A549 treated with Hydrocortisone at 1 μM for 4 hours (cell line): ENCODE measurements at places on chromosomes 6 and 20. TPM values are rescaled to one million over a fixed set of nuclear protein-coding genes. Genes with fewer than 3 reads are reported as not detected.

The TBCC gene
- 16.1 to 17.2 TPM (median 16.9 TPM) in 5 replicates for total RNA-seq

The TPBG gene
- total RNA-seq, result 32.4 to 36.0 TPM (median 35.5 TPM) in 5 replicates

The LY6G6D gene
- total RNA-seq, result not detected in 5 replicates

The NEURL2 gene
- 0.72 to 1.2 TPM (median 0.95 TPM) in 5 replicates for total RNA-seq

The TNNC2 gene
- total RNA-seq, result 0.13 to 0.28 TPM (median 0.23 TPM) in 4 of 5 replicates, not detected in the other

The SLC35B2 gene
- total RNA-seq, result 57.5 to 65.5 TPM (median 63.5 TPM) in 5 replicates

The MMP24 gene
- total RNA-seq, result 29.2 to 32.4 TPM (median 29.6 TPM) in 5 replicates

The SUMO4 gene
- not detected in 5 replicates for total RNA-seq

The PERP gene
- 72.2 to 78.3 TPM (median 77.8 TPM) in 5 replicates for total RNA-seq

The IL17A gene
- total RNA-seq, result not detected in 5 replicates

The HAO1 gene
- total RNA-seq, result not detected in 5 replicates

The EYS gene
- total RNA-seq, result 0.02 to 0.25 TPM (median 0.08 TPM) in 3 of 5 replicates, not detected in the others

The NQO2 gene
- total RNA-seq, result 53.6 to 79.2 TPM (median 69.5 TPM) in 5 replicates

The SIRPG gene
- not detected in 5 replicates for total RNA-seq

The ZFAND3 gene
- 42.4 to 58.8 TPM (median 52.6 TPM) in 5 replicates for total RNA-seq

The MAS1 gene
- not detected in 5 replicates for total RNA-seq

The C6orf118 gene
- total RNA-seq, result 0.13 to 0.36 TPM (median 0.15 TPM) in 5 replicates

The MACROD2 gene
- total RNA-seq, result 0.41 to 0.67 TPM (median 0.50 TPM) in 5 replicates

The SLC17A1 gene
- not detected in 5 replicates for total RNA-seq

The SIRPB1 gene
- 0.32 to 0.71 TPM (median 0.55 TPM) in 5 replicates for total RNA-seq

The PTCRA gene
- not detected in 5 replicates for total RNA-seq

The PPDPF gene
- 234 to 352 TPM (median 331 TPM) in 5 replicates for total RNA-seq

The GNL1 gene
- 26.6 to 34.8 TPM (median 32.4 TPM) in 5 replicates for total RNA-seq

The DNMT3B gene
- total RNA-seq, result 3.1 to 4.3 TPM (median 4.2 TPM) in 5 replicates

The CD40 gene
- 3.1 to 5.1 TPM (median 4.1 TPM) in 5 replicates for total RNA-seq

The RNF146 gene
- total RNA-seq, result 9.4 to 11.9 TPM (median 10.2 TPM) in 5 replicates

The ZSCAN23 gene
- total RNA-seq, result not detected in 5 replicates

The FKBP1C gene
- total RNA-seq, result 1.8 to 2.4 TPM (median 2.1 TPM) in 5 replicates

The NKAIN4 gene
- 4.3 to 6.9 TPM (median 5.0 TPM) in 5 replicates for total RNA-seq

The SPATS1 gene
- total RNA-seq, result not detected in 5 replicates

The GSTA3 gene
- total RNA-seq, result not detected in 5 replicates

The IDH3B gene
- total RNA-seq, result 127 to 136 TPM (median 133 TPM) in 5 replicates

The CENPW gene
- 28.8 to 43.6 TPM (median 41.7 TPM) in 5 replicates for total RNA-seq

The HTR1E gene
- total RNA-seq, result not detected in 5 replicates

The ADGRB3 gene
- not detected in 5 replicates for total RNA-seq

The MRAP2 gene
- total RNA-seq, result 1.4 to 1.9 TPM (median 1.8 TPM) in 5 replicates

The STX11 gene
- 1.9 to 2.7 TPM (median 2.2 TPM) in 5 replicates for total RNA-seq

The RBPJL gene
- total RNA-seq, result not detected in 5 replicates

The BACH2 gene
- 0.53 to 1.6 TPM (median 0.70 TPM) in 5 replicates for total RNA-seq

The ZNF341 gene
- total RNA-seq, result 3.1 to 4.2 TPM (median 3.7 TPM) in 5 replicates

The ADRM1 gene
- 161 to 183 TPM (median 177 TPM) in 5 replicates for total RNA-seq

The SYCP2L gene
- 1.3 to 4.0 TPM (median 2.4 TPM) in 5 replicates for total RNA-seq

The NFATC2 gene
- total RNA-seq, result 6.7 to 8.6 TPM (median 8.2 TPM) in 5 replicates

The CGA gene
- total RNA-seq, result 0.24 to 0.59 TPM (median 0.39 TPM) in 5 replicates

The SGK2 gene
- 7.1 to 8.1 TPM (median 7.2 TPM) in 5 replicates for total RNA-seq

The CST3 gene
- total RNA-seq, result 211 to 436 TPM (median 403 TPM) in 5 replicates

The DPPA5 gene
- not detected in 5 replicates for total RNA-seq

The GJA10 gene
- not detected in 5 replicates for total RNA-seq

The ENPP5 gene
- not detected in 5 replicates for total RNA-seq
